ENCODE measurements at places on chromosomes 4 and X.
A peak's percentile ranks its signal among the peaks of the same experiment; 100 is the strongest.

GRCh38 chr4:111960241-111960667, 185.0 kb upstream of the FAM241A start:
- no peak for DNase-seq

DNA sequence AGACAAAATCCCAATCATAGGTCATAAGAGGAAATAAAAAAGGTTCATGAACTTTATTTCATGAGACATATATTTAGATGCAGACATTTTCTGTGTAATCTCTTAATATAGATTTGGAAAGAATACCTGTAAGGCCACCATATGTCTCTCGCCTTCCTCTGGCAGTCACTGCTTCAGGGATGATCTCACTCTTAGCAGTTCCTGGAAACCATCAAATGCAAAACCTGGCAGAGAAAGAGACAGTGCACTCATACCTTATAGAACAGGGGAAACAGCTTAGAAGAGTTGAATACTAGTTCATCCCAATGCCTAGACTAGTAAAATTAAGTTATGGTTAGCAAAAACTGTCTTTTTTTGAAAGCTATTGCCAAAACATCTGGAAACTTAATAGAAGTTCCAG, 243.3 kb downstream of the GASK1B start:
- DNase-seq, result no peak

DNA sequence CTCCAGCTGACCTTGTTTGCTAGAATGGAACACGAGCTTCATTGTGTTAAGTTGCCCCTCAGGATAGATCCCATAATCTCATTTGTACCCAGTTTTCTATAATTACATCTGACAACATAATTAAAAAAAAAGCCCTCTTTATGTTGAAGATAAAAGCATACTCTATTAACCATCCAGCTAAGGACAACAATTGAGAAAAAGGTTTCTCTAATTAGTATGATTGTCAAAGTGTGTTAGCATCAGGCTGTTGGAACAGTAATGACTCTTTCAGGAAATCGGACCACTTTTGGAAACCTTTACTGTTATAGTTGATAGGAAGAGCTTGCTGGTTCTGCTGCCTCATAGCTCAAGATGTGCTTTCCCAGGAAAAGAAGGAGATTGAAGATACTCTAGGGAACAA, 172.6 kb downstream of the FHIP1A start:
- no peak for DNase-seq

DNA sequence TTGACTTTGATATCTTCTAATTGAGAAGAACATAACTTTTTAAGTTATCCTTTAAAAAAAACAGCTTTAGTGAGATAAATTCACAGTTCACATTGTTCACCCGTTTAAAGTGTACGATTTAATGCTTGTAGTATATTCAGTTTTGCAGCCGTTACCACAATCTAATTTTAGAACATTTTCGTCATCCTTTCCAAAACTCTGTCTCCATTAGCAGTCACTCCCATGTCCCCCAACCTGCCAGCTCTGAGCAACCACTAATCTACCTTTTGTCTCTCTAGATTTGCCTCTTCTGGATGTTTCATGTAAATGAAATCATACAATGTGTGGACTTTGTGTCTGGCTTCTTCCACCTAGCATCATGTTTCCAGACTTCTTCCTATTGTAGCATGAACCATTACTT, 38.6 kb downstream of the CLCN4 start:
- no peak for DNase-seq

- peak; percentile 35 for DNase-seq
These were observed 19.7 kb upstream of the SCRG1 start for GRCh38 chr4:173418639-173419038.

DNA sequence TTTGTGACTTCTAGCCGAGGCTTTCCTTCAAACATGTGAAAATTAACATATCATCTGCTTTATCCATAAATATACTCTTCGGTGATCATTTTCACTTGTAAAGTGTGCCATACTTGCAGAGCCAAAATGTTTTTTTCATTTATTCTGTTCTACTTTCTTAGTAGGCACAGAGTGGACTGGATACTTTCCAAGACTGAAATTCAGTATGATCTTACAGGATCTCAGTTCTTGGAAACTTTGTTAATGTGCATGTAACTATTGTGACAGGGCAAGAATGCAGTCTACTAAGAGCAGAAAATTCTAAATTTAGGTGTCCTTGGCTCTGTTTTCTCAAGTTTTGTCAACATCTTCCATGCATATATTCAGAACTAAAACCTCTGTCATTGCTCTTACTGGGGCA, 284.9 kb downstream of the TEX13A start:
- no peak for DNase-seq

GRCh38 chr4:184252136-184253071, 34.7 kb upstream of the ENPP6 start:
- DNase-seq, result no peak

- peak; percentile 24 for DNase-seq
These were observed 25.0 kb downstream of the TACC3 start for GRCh38 chr4:1746265-1746691.

DNA sequence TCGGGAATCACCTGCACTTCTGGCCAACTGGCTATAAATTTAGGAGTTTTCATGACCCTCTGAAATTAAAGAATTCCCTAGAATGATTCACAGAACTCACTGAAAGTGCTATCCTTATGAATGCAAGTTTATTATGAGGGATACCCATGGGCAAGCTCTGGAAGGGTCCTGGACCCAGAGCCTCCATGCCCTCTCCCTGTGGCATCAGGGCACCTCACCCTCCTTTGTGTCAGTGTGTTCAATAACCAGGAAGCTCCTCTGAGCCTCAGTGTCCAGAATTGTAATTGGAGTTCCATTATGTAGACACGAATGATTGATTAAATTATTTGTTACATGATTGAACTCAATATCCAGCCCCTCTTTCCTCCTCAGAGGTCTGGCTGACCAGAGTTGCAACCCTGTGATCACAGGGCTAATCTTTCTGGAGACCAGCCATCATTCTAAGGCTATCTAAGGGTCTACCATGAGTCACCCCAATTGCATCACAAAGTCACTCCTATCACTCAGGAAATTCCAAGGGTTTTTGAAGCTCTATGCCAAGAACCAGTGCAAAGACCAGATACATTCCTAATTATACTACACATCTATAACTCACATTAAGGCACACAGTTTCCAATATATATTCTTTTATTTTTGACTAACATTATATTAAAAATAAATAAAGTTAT, 8.9 kb downstream of the ANXA3 start:
- DNase-seq, result peak; percentile 87

GRCh38 chrX:2316534-2316933, 184.2 kb downstream of the DHRSX start:
- no peak for DNase-seq

DNA sequence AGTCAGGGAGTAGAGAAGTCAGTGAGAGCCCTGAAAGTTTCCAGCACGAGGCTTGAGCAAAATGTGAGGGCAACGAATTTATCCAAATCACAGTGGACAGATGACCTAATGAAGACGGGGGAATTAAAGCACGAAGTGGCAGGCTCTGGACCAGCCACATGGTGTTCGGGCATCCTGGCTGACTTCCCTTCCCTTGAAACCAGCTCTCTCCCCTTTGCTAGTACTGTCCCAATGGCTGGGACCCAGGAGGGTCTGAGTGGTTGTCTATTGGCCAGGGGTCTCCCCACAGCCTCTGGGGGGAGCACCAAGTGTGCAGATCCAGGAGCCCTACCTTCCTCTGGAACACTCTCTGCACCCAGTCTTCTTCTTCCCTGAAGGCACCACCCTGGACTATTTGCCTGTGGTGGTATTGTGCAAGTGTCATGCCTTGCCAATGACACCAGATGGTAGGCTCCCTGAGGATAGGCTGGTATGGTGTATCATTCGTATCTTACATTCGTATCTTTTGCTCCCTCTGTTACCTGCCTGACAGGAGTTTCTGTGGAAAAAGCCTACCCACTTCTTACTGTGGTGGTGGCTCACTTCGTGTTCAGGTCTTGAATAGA, 2.1 kb downstream of the APLN start:
- no peak for DNase-seq

GRCh38 chr4:35771571-35771970, 472.7 kb downstream of the ARAP2 start:
- DNase-seq, result no peak

- no peak for DNase-seq
These were observed 248.2 kb downstream of the CAMK2D start for GRCh38 chr4:113513382-113513781.

- DNase-seq, result no peak
These were observed 44.5 kb downstream of the NEK1 start for GRCh38 chr4:169567916-169568315.

- no peak for DNase-seq
These were observed 10.1 kb upstream of the FGG start for GRCh38 chr4:154622598-154622997.

DNA sequence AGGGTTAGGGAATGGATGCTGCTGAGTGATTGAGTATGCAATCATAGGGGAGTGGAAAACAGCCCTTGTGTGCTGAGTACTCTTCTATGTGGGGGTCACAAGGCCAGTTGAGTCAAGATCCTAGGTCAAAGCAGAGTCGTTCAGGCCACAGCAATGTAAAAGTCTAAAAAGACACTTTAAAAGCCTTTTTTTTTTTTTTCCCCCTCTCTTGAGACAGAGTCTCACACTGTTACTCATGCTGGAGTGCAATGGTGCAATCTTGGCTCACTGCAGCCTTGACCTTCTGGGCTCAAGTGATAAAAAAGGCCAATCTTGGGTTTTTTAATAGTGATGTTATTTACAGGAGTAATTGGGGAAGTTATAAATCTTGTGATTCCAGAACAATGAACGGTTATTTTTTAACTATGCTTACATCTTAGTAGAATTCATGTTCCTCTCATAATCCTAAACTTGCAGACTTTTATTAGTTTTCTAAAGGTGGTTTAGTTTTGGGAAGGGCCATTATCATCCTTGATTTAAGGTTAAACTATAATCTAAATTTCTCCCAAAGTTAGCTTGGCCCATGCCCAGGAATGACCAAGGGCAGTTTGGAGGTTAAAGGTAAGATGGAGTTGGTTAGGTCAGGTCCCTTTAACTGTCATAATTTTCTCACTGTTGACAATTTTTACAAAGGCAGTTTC, 82.2 kb upstream of the BMP2K start:
- no peak for DNase-seq

GRCh38 chrX:45379236-45379635, 178.6 kb upstream of the DIPK2B start:
- no peak for DNase-seq

GRCh38 chr4:135050086-135050717, 848.6 kb upstream of the PABPC4L start:
- no peak for DNase-seq

- DNase-seq, result peak; percentile 5
These were observed 171.8 kb downstream of the HNRNPD start for GRCh38 chr4:82201805-82202641.

- no peak for DNase-seq
These were observed 31.8 kb upstream of the MTM1 start for GRCh38 chrX:150536455-150537116.

- no peak for DNase-seq
These were observed 11.6 kb upstream of the ODAM start for GRCh38 chr4:70183940-70184246.

DNA sequence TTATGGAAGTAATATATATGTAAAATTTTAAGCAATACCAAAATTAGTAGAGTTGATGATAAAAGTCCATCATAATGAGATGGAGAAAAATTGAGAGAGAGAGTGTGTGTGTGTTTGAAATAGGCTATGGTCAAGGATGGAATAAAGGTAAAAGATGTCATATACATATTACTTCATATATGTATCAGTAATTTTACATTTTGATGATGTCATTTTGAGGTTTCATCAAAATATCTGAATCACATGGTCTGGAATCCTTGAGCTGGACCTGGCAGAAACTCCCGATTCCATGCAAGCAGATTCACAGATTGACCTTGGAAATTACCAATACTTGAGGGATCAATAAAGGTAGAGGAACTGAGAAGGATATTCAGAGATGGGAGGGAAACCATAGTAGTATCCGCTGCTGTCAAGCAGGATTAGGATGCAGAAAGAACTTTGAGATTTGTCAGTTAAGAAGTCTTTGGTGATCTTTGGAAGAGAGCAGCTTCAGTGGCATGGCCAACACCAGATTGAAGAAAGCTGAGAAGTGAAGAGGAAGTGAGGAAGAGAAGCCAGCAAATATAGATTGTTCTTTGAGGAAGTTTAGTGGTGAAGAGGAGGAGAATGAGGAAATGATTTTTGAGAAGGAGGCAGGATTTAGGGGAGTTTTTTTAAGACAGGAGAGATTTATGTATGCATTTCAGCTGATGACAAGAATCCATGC, 21.5 kb downstream of the DNAAF6 start:
- no peak for DNase-seq

GRCh38 chrX:48890934-48891401, 6.6 kb downstream of the TIMM17B start:
- no peak for DNase-seq

DNA sequence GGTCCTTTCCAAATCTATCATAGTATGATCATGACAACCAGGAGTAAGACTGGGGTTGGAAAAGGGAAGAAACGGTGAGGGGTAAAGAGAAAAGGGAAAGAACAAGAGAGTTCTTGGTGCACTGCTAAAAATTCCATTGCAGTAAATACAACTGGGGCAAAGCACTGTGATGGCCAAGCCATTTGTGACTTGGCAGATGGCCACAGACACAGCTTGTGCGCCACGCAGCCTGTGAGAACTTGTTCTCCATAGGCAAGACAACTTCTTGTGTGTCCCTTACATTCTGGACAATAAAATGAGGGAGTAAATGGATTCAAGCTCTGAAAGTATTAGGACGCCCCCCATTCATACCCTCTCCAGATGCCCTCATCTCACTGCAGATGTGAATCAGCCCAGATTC, 10.9 kb downstream of the MFAP3L start:
- DNase-seq, result no peak

- DNase-seq, result no peak
These were observed 94.2 kb downstream of the NYX start for GRCh38 chrX:41541386-41541785.

GRCh38 chrX:102833136-102833535, 103.9 kb upstream of the RAB40AL start:
- DNase-seq, result no peak

- no peak for DNase-seq
These were observed 134.8 kb upstream of the LDB2 start for GRCh38 chr4:17033025-17033767.

GRCh38 chrX:131779306-131779705, 235.4 kb downstream of the OR13H1 start:
- no peak for DNase-seq

DNA sequence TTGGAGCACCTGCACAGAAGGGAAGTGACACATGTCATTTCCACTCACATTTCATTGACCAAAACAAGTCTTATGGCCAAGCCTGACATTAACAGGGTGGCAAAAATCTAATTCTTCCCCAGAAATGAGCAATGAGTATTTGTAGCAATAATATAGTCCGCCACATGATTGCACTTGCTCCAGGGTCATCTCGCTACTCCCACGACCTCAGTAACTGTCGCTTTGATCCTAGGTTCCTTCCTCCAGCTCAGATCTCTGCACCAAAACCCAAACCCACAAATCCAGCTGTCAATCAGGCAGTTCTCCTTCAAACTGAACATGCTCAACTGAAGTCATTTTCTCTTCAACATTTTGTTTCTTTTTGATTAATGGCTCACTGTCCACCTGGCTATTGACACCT, 25.2 kb upstream of the PTTG2 start:
- no peak for DNase-seq

DNA sequence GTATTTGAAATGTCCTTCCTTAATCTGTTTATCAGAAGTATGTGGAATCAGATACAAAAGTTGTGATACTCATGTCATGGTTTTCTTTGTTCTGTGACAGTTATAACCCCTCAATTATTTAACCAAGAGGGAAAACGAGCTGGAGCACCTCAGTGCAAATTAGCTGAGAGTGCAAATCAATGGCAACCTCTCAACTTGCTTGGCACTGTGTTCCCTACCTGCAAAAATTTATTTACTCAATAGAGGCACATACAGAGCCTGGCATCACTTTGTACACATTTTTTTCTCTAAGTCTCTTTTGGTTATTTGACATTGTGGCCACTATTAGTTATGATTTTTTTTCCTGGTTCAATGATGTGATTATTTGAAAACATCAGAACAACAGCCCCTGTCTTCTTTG, 186.2 kb downstream of the STIM2 start:
- DNase-seq, result no peak
